ENCODE measurements at places on chromosomes 2 and 18.
A peak's percentile ranks its signal among the peaks of the same experiment; 100 is the strongest.

DNA sequence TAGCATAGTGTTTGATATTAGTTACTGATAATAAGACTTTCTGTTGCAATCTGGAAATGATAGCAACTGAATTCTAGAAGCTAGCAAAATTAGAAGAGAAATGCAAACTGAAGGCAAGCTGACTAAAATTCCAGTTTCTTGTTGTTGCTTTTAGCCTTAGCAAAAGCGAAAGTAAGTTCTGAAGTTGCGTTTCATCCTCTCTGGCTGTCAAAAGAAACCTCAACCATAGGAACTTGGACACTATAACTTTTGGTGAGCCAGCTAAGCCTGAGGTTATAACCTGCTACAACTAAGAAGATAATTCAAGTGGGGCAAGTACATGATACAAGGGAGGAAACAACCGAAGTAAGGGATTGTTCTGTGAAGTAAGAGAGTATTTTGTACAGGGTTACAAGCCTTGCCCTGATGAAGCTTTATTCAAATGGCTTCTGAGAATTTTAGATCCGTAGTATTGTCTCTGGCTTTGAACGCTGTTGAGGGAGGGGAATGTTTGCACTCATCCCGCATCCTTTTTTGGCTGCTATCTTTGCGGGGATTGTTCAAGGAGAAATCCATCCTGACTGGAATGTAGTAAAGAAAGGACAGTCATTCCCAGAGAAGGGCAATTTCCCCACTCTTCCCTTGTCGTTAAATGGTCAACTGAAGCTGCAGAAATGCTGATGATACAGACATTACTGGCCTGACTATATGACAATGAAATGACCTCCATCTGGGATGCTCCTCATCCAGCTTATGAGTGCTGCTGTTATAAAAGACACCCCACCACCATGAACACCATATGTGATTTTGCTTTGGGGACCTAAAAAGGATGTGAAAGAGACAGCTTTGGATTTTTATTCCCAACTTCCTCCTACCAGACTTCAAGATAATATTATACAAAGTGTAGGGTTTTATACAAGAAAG lies 7.0 kb upstream of the TMX3 start:
- DNase-seq: no peak

- DNase-seq: no peak
Measured at GRCh38 chr2:1915196-1915595, 170.9 kb upstream of the PXDN start.

DNA sequence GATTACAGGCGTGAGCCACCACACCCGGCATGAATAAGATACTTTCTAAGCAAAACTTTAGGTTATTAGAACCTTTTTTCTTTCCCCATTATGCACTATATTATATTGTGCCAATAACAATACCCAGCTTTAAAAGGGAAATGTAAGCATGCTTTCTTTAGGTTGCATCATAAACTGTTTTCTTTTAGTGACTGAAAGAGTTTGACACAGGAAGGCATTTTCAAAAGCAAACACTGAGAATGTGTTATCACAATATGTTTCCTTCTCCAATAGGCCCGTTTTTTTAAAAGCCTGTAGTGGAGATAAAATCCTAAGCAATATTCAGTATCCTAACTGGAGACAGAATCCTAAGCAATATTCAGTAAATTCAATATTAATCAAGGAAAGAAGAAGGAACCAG lies 16.7 kb upstream of the EPB41L5 start:
- DNase-seq: no peak

- no peak for DNase-seq
Measured at GRCh38 chr2:223633656-223634055, 31.5 kb upstream of the SCG2 start.

GRCh38 chr2:195633573-195633870 lies 23.5 kb upstream of the SLC39A10 start:
- no peak for DNase-seq

- no peak for DNase-seq
Measured at GRCh38 chr2:109472974-109473373, 140.8 kb downstream of the SEPTIN10 start.

DNA sequence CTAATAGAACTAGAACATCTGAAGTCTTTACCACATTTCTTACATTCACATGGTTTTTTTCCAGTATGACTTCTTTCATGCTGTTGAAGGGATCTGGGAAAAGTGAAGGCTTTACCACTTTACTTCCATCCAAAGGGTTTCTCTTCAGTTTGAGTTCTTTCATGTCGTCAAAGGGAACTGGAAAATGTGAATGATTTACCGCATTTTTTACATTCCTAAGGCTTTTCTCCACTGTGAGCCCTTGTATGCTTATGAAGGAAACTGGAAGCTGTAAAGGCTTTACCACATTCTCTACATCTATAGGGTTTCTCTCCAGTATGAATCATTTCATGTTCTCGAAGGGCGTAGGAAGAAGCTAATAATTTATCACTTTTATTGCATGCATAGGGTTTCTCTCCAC lies 46.7 kb downstream of the NBEAL1 start:
- no peak for DNase-seq

DNA sequence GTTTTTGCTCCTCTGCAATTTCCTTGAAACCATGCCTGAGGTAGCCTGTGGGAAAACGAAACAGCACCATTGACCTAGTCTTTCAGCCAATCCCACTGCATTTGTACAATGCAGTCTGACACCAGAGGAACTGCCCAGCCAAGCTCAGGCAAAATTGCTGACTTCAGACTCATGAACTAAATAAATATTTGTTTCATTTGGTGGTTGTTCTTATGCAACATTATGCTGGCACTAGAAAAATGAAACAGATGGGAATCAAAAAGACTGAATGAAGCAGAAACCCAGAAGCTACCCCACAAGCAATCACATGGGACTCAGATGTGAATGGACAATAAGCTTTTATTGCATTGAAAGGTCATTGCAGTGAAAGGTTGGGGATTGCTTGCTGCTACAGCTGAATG lies 1.7 kb downstream of the NAT8 start:
- no peak for DNase-seq

GRCh38 chr2:20231598-20232026 lies 6.7 kb upstream of the SDC1 start:
- DNase-seq: peak; percentile 82

GRCh38 chr2:37631698-37632097 lies 39.7 kb downstream of the CDC42EP3 start:
- no peak for DNase-seq

GRCh38 chr2:229141424-229142025 lies 129.6 kb downstream of the PID1 start:
- no peak for DNase-seq

GRCh38 chr18:25843791-25844190 lies 246.6 kb downstream of the SS18 start:
- no peak for DNase-seq

GRCh38 chr2:110903548-110903947 lies 171.2 kb downstream of the ACOXL start:
- no peak for DNase-seq

GRCh38 chr2:82994151-82994550 lies 1464.9 kb downstream of the SUCLG1 start:
- DNase-seq: no peak

- no peak for DNase-seq
Measured at GRCh38 chr18:41155910-41156851, 798.9 kb upstream of the PIK3C3 start.

DNA sequence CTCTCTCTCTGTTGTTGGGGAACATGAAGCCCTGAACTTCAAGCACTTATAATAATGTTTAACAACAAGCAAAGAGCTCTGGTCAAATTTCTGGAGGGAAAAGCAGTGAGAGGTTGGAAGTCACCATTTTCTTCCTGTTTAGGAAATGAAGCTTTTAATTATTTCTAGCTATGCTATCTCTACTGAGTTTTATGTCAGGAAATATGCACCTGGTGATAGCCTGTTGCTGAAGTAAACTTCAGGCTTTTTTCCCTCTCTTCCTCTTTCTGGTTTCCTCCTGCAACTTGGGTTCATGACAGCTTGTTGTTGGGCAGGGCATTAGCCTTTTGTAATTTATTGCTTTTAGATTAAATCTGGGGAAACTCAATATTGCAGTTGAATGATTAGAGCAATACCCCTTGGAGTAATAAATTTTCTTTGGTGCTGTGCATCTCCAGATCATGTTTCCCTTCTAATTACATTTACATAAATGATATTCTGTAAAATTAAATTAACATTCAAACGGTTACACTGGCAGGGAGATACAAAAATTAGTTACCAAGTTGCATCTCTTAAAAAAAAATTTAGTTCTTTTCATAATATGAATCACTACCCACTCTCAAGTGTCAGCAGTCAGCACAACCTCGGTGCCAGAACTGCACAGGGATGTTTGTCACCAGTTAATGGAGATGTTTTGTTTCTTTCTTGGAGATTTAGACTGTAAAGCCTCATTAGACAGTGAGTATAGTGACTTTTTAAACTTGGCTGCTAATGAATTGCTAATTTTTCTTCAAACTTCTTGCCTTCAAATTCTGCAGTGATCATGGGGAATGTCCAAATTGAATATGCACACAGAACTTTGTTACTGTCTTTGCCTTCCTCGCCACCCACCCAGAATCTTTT lies 466.6 kb upstream of the ETAA1 start:
- DNase-seq: no peak

DNA sequence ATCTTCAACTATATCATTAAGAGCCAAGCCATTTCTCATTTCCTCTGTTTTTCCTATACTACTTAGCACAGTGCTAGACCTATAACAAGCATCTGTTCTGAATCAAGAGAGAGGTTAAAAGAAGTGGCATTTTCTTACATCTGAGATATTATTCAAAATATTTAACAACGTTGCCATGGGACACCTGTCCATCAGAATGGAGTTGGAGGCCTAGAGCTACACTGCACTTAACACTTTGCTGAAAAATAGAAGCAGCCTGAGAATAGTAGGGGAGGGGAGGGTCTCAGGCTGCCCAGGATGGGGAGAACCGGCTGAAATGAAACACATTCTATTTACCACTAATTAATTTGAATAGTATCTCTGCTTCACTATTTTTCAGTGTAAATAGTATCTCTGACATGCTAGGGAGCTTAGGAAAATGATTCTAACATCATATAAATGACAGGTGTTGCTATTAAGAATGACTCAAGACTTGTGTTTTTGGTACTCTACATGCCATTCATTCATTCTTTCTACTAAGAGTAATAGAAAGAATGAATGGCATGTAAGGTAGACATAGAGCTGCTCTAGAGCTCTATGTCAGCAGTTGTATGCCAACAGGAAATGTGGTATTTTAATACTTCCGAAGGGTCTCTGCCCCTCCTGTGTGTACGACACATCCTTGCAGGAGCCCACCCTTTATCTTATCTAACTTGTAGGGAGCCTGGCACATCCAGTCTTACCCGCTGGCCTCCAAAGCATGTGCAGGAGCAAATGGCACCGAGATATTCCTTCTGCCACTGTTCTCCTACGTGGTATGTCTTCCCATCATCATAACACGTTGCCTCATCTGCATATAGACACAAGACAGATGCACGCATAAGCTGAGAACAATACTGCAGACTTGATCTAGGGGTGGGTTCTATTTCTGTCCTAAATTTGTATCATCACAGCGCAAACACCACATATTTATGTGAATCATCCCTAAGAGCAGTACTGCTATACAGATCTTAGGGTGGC lies 52.6 kb downstream of the ATIC start:
- DNase-seq: no peak

DNA sequence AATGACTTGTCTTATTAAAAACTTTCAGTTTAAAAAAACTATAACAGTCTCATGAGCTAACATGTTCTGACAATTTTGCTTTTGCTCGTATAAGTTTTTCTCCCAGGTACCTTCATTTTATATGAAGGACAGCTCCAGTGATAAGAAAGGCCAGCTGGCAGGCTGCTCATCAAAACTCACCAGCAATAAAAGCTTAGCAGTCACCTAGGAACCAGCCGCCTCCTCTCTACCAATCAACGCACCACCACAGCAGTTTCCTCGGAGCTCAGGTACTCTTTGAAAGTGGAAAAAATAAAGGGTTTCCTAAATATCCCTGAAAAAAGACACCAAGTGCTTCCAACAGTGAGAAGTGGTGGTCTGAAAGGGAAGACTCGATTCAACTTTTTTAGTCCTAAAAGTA lies 100.9 kb upstream of the CCDC150 start:
- no peak for DNase-seq

GRCh38 chr2:171244970-171245782 lies 84.5 kb upstream of the TLK1 start:
- no peak for DNase-seq

DNA sequence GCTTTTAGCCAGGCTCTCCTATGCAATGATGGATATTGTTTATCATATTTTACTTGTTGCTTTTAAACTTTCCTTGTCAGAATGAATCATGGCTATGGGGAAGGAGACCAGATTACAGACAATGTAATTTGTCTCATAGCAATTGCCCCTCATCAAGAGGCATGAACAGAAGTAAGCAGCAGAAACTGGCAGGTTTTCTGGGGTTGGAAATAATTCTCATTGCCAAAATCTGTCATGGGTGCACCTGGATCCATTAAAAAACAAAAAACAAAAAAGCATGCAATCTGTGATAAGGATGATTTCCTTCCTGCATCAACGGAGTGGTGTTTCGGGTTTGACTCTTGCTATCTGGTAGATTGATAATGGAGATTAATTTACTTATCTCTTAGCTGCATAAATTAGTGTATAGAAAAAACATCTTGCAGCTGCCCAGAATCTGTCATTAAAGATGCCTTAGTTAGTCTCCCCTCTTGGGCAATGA lies 419.6 kb downstream of the SOX11 start:
- no peak for DNase-seq

GRCh38 chr18:79797518-79798345 lies at the start of gene KCNG2:
TSS of gene KCNG2 (plus strand) at chr18:79797938. CDS start at chr18:79863668, 65,730 bp downstream.
- no peak for DNase-seq

DNA sequence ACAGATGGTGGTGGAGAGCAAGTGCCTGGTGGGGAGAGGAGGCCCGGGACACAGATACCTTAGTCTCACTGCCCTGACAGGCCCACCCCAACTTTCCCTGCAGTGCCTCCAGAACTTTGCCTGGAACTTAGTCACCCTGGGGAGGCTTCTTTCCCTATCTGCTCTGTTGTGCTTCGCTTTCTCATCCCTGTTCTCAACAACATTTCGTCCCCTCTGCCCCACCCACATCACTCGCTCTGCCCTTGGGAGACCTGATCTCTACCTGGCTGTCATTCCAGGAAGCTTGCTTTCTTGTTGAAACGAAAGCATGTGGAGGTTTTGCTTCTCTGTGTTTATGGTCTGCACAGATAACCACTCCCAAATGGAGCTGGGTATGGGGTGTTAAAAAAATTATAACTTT lies 93.8 kb downstream of the PRKCE start:
- no peak for DNase-seq

- DNase-seq: no peak
Measured at GRCh38 chr2:123840574-123840973, 184.5 kb upstream of the CNTNAP5 start.

- no peak for DNase-seq
Measured at GRCh38 chr2:95041824-95042442, 16.4 kb downstream of the MAL start.

GRCh38 chr2:17736989-17737388 lies 16.6 kb downstream of the SMC6 start:
- no peak for DNase-seq

GRCh38 chr18:69876490-69876889 lies 71.2 kb downstream of the CD226 start:
- DNase-seq: no peak

GRCh38 chr2:25419678-25420242 lies 78.0 kb upstream of the DNMT3A start:
- no peak for DNase-seq

Measured in 8988T (cell line).